ENCODE measurements at places on chromosomes 1 and 21. TPM values are rescaled to one million over a fixed set of nuclear protein-coding genes. Genes with fewer than 3 reads are reported as not detected.

- no peaks in the 10 kb centered on the region for H3K4me1 ChIP-seq
- no peak overlapping the region for H3K4me3 ChIP-seq
- H3K27me3 ChIP-seq = no peaks in the 10 kb centered on the region
- no peak overlapping the region for H3K27ac ChIP-seq
Measured at GRCh38 chr1:86062453-86062852, 94.1 kb downstream of the COL24A1 start.

DNA sequence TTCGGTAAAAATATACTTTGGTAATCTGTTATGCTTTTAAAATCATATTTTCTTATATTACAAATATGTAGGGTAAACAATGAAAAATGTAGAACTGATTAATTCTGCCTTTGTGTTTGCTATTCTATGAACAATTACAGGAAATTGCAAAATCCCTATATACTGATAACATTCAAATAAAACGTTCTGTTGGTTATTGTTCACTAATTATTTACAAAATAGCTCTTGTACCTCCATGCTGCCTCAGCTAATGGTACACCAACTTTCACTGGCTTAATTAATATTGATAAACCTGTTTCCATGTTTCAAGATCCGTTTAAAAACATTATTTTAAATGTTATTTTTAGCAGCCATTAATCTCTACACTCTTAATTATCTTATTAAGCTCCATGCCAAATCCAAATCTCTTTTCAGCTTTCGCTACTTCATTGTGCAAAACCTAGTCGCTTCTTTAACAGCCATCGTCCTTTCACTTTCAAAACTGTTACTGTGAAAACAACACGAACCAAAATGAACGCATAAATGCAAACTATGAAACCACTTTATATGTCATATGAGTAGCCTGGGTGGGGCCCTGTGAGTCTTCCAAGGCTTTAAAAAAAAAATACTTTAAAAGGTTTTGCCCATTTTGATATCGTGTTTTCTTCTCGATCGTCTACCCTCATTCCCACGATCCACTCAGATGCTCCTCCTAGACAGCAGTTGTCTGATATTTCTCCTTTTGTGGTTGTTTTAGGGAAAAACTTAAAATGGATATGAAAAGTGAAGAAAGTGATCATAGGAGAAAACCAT lies 807.1 kb downstream of the USP25 start:
- H3K4me3 ChIP-seq = no peak overlapping the region
- no peaks in the 10 kb centered on the region for H3K27me3 ChIP-seq
- H3K36me3 ChIP-seq = no peaks in the 10 kb centered on the region
- no peaks in the 10 kb centered on the region for H3K4me1 ChIP-seq
- H3K27ac ChIP-seq = no peak overlapping the region

DNA sequence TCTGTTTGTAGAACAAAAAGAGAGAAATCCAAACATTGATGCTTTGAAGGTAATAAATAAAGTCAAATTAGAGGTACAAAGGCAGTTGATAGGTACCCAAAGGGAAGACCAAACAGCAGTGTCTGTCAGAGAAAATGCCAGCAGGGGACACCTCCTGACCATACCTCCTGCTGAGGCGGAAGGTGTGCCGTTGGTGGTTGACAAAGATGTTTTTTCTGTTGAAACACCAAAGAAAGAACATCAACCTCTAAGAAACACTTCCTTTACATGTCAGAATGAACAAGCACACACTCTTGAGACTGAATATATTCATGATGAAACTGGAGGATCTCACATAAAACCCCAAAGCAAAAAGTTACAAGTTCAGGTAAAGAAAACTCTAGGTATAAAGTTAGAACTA lies 128.3 kb downstream of the MACF1 start:
- peaks cover 68% of the 10 kb centered on the region for H3K36me3 ChIP-seq
- no peak overlapping the region for H3K4me3 ChIP-seq
- peaks cover 9% of the 10 kb centered on the region for H3K4me1 ChIP-seq
- H3K27me3 ChIP-seq = no peaks in the 10 kb centered on the region
- H3K27ac ChIP-seq = no peak overlapping the region
- DNase-seq = peak; percentile 64

DNA sequence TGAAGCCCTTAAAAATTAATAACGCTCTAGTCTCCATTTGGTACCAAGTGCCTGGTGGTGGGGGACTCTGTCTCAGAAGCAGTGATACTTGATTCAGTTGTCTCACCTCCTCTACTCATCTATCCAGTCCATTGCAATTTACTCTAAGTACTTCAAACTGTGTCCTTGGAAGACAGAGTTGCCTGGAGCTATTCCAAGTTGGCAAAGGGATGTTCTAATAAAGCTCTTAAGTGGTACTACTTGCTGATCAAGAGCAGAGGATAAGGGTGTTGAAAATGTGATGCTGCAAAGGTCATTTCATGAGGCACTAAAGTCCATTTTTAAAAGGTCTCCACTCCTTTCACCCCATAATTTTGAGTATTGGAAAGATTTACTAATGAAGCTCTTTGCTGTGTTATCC lies 142.2 kb downstream of the NFIA start:
- H3K36me3 ChIP-seq = no peaks in the 10 kb centered on the region
- no peaks in the 10 kb centered on the region for H3K4me1 ChIP-seq
- no peak overlapping the region for H3K4me3 ChIP-seq
- H3K27ac ChIP-seq = no peak overlapping the region
- no peak for DNase-seq

The TDRD5 gene
- total RNA-seq = not detected

The CRNN gene
- not detected for total RNA-seq

The KRTAP12-2 gene
- total RNA-seq = not detected

The DYNLT4 gene
- 0.28 TPM for total RNA-seq
